Ovary (tissue), 10 donors: ENCODE measurements at places on chromosomes 4 and X. TPM values are rescaled to one million over a fixed set of nuclear protein-coding genes. Genes with fewer than 3 reads are reported as not detected.

Gene EBP
- total RNA-seq, result 26.6 TPM

GRCh38 chrX:13499736-13500135 lies 69.7 kb upstream of the EGFL6 start:
- no peak overlapping the region for H3K4me3 ChIP-seq
- H3K27me3 ChIP-seq, result no peaks in the 10 kb centered on the region
- H3K27ac ChIP-seq, result no peak overlapping the region

DNA sequence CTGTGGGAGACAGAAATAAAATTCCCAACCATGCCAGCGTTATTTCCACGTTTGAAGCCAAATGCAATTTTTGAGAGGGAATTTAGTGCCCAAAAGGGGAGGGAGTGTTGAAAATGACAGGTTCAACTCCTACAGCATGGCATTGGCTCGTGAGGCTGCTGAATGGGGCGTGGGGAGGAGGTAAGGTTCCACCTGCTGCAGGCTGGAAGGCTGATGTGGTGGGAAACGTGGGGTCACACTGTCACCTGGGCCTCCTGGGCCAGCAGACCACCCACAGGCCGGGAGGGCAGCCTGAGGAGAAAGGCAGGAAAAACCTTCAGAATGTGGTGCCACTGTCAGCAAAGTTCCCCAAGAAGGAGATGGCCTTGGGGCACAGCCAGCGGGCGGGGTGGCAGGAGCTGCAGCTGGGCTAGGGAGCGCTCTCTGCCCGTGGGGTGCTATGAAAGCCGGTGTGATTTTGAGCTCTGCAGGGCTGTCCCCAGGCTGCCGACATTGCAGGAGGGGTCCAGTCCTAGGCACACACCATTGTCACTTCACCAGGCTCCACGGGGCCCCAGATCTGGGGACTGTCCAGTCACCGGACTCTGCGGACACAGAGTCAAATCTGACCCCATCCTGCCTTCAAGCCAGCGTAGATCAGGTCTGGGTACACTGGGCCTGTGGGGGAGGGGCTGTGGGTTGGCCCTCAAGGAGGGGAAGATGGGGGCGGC lies 19.6 kb downstream of the MSANTD1 start:
- DNase-seq, result no peak
- no peaks in the 10 kb centered on the region for H3K36me3 ChIP-seq
- H3K27ac ChIP-seq, result no peak overlapping the region
- H3K4me3 ChIP-seq, result no peak overlapping the region
- no peaks in the 10 kb centered on the region for H3K27me3 ChIP-seq

Gene MAGED2
- 222 TPM for total RNA-seq

Gene CTAG2
- total RNA-seq, result not detected

Gene STK32B
- total RNA-seq, result 0.86 TPM

Gene WDR17
- total RNA-seq, result 1.6 TPM

DNA sequence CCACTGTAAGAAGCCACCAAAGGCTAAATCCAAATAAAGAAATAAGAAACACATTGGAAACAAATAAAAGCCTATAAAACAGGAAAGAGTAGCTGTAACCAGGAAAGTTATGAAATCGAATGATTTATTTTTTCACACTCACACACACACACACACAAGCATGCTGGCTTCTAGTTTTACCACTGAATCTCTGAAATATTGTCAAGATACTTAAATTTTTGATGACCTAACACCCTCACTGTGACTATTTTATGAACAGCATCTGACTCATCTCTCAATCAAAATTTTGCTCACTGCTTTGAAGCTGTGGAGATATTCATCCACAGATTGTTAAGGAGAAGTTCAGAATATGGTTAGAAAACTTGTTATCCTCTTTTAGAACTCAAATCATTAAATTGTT lies 13.9 kb upstream of the GABRB1 start:
- no peaks in the 10 kb centered on the region for H3K36me3 ChIP-seq
- H3K27me3 ChIP-seq, result no peaks in the 10 kb centered on the region
- no peak for DNase-seq
- no peaks in the 10 kb centered on the region for H3K4me1 ChIP-seq

GRCh38 chr4:87097075-87097474 lies 123.3 kb downstream of the KLHL8 start:
- no peak overlapping the region for H3K4me3 ChIP-seq
- peaks cover 2% of the 10 kb centered on the region for H3K4me1 ChIP-seq
- H3K27ac ChIP-seq, result no peak overlapping the region
- no peak for DNase-seq
- no peaks in the 10 kb centered on the region for H3K27me3 ChIP-seq

GRCh38 chr4:80540349-80540748 lies 204.8 kb downstream of the CFAP299 start:
- no peaks in the 10 kb centered on the region for H3K4me1 ChIP-seq
- no peak overlapping the region for H3K27ac ChIP-seq
- no peak overlapping the region for H3K4me3 ChIP-seq
- no peaks in the 10 kb centered on the region for H3K36me3 ChIP-seq
- H3K27me3 ChIP-seq, result no peaks in the 10 kb centered on the region
- DNase-seq, result no peak

DNA sequence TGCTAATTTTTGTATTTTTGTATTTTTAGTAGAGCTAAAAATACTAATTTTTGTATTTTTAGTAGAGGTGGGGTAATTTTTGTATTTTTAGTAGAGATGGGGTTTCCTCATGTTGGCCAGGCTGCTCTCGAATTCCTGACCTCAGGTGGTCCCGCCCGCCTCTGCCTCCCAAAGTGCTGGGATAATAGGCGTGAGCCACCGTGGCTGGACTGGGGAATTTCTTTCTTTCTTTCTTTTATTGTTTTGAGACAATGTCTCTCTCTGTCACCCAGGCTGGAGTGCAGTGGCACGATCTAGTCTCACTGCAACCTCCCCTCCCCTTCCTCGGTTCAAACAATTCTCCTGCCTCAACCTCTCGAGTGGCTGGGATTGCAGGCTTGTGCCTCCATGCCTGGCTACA lies 83.0 kb downstream of the FAM193A start:
- DNase-seq, result no peak
- H3K27me3 ChIP-seq, result no peaks in the 10 kb centered on the region
- no peak overlapping the region for H3K27ac ChIP-seq

Gene TMPRSS11B
- not detected for total RNA-seq

DNA sequence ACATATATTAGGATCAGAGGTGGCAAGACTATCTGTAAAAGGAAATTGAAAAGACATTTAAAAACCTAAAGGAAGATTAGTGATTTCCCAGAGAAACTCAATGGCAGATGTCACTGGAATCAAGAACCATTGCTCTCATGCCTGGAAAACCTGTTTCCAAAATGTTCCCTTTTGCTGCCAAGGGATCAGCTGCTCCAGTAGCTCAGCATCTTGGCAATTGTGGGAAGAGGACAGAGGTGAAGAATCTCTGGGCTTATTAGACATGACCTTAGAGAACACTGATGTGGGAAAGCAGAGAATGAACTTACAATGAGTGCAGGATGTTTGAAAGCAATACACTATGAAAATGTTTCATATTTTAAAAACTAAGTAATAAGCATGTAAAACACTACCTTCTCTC lies 98.3 kb downstream of the SHROOM3 start:
- no peaks in the 10 kb centered on the region for H3K36me3 ChIP-seq
- H3K27me3 ChIP-seq, result no peaks in the 10 kb centered on the region
- no peak overlapping the region for H3K27ac ChIP-seq
- no peak for DNase-seq
- H3K4me1 ChIP-seq, result no peaks in the 10 kb centered on the region

- DNase-seq, result no peak
- H3K4me3 ChIP-seq, result no peak overlapping the region
- H3K4me1 ChIP-seq, result no peaks in the 10 kb centered on the region
- H3K36me3 ChIP-seq, result no peaks in the 10 kb centered on the region
- H3K27me3 ChIP-seq, result no peaks in the 10 kb centered on the region
Measured at GRCh38 chr4:124641715-124642381, 70.7 kb downstream of the ANKRD50 start.

DNA sequence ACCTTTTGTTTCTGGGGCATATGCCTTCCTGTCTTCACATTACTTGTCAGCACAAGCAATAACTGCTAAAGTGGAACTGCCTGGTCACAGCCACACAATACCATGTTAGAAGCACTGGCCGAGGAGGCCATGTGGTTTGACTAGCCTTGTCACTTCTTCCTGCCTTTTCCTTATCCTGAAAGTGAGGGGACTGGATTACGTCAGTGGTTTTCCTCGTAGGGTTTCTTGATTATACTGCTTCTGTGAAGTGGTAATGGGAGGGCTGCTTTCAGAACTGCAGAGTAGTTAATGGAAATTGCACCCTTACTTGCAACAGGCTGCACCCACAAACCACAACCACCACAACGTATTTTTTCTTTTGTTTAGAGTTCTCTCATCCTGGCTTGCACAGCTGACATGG lies 26.6 kb downstream of the ZRSR2 start:
- H3K36me3 ChIP-seq, result no peaks in the 10 kb centered on the region
- no peak overlapping the region for H3K4me3 ChIP-seq

DNA sequence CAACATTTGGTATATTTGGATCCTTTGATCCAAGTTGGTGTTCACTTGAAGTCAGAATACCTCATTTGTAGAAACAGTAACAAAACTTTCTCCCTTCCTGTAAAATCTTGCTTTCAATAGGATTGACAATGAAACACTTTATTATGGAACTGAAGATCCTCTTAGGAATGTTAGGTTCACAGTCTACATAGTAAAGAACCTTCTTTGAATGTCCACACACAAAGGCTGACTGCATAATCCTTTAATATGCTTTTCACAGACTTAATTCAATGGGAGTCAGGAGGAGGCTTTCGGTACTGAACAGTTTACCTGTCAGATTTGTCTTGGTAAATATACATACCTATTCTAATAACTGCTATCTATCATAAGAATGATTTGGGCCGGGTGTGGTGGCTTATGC lies 188.5 kb downstream of the SPRY1 start:
- no peaks in the 10 kb centered on the region for H3K36me3 ChIP-seq
- H3K27me3 ChIP-seq, result no peaks in the 10 kb centered on the region
- no peak for DNase-seq
- no peaks in the 10 kb centered on the region for H3K4me1 ChIP-seq
- H3K27ac ChIP-seq, result no peak overlapping the region

Gene VEGFC
- total RNA-seq, result 4.4 TPM

- no peak overlapping the region for H3K27ac ChIP-seq
- no peaks in the 10 kb centered on the region for H3K27me3 ChIP-seq
- no peak overlapping the region for H3K4me3 ChIP-seq
- no peaks in the 10 kb centered on the region for H3K36me3 ChIP-seq
Measured at GRCh38 chrX:111262086-111262485, 8.2 kb downstream of the CAPN6 start.

DNA sequence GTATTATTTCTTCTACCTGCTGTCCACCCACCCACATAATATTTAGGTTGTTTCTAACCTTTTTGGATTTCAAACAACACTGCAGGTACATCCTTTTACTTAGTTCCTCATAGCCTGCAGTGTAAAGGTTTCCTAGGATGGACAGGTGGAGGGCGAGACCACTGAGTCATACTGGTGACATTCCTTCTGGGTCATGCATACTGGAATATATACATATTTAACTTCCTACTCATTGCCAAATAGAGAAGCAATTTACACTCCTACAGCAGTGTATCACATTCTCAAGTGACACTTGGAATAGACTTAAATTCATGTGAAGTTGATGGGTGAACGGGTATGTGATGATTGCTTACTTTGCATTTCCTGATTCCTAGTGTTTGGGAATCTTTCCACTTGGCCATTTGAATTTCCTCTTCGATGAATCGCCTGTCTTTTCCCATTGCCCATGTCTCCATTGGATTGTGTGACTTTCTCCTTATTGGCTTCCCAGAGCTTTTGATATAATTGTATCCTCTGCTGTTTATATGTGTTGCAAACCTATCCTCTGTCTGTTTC lies 8.2 kb upstream of the PPP2R2C start:
- H3K4me3 ChIP-seq, result no peak overlapping the region
- DNase-seq, result no peak
- H3K27me3 ChIP-seq, result no peaks in the 10 kb centered on the region

Gene HSFX3
- not detected for total RNA-seq

Gene CT45A3
- not detected for total RNA-seq

DNA sequence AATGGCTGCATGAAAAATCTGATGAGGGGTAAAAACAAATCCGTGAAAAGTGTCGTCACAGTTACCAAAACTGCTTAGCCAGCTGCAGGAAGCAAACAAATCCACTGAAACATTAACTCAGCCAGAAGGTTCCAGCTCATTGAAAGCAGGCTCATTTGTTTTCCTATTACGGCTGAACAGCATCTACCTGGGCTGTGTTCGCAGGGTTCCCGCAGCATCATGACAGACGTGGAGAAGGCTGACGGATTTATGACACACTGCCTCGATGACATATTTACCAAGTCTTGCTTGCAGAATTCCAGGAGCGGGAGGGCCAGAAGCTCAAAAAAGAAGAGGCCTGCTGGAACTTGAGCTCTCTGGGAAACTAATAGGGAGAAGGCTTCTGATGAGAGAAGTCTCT lies 781.1 kb downstream of the RAB28 start:
- DNase-seq, result no peak
- no peak overlapping the region for H3K27ac ChIP-seq
- no peaks in the 10 kb centered on the region for H3K27me3 ChIP-seq
- no peak overlapping the region for H3K4me3 ChIP-seq
- no peaks in the 10 kb centered on the region for H3K4me1 ChIP-seq

Gene PAGE2B
- total RNA-seq, result not detected

- no peaks in the 10 kb centered on the region for H3K4me1 ChIP-seq
- no peak overlapping the region for H3K27ac ChIP-seq
- no peaks in the 10 kb centered on the region for H3K27me3 ChIP-seq
- H3K4me3 ChIP-seq, result no peak overlapping the region
- no peak for DNase-seq
- H3K36me3 ChIP-seq, result no peaks in the 10 kb centered on the region
Measured at GRCh38 chr4:110840221-110840654, 217.4 kb upstream of the PITX2 start.

Gene IL21
- not detected for total RNA-seq

DNA sequence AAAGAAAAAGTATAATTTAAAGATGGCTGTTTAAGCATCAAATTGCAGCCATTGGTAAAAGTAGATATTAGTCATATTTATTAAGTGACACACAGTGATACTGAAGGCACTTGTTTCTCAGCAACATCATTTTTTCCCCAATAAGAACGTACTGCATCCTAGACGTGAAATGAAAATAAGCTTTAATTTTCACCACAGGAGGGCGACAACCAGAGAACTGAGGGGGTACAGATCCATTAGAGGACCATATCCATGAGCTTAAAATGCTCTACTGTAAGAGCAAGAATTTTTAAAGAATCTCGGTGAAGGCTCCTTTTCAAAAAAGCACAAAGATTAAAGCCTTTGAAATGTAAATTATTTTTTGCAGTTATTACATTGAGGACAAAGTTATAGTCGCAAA lies 33.4 kb downstream of the FRG1 start:
- H3K27me3 ChIP-seq, result no peaks in the 10 kb centered on the region
- no peak overlapping the region for H3K27ac ChIP-seq
- H3K4me3 ChIP-seq, result no peak overlapping the region
- H3K36me3 ChIP-seq, result no peaks in the 10 kb centered on the region

- H3K27me3 ChIP-seq, result no peaks in the 10 kb centered on the region
- H3K4me3 ChIP-seq, result no peak overlapping the region
- H3K27ac ChIP-seq, result no peak overlapping the region
Measured at GRCh38 chr4:22531311-22532019, 15.6 kb upstream of the ADGRA3 start.
